ENCODE measurements at places on chromosomes 5 and 9.

GRCh38 chr5:121271546-121271945, 580.1 kb upstream of the FTMT start:
- no peak for DNase-seq

DNA sequence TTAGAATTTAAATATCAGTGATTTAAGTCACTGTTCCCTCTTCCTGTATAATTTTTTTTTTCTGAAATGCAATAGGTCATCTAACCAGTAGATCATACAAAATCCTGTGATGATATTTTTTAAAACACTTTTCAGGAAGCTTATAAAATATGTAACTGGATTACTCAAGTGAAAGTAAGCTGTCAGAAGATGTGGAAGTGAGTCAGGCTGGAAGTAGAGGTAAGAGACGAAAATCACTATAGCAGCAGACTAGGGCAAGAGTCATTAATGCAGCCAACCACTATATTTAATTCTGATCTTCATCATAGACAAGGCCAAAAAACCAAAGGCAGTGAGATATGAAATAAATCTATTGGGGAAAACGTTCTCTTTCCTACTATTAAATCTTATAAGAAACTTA, 65.7 kb upstream of the C6 start:
- no peak for DNase-seq

GRCh38 chr5:149313151-149313841, 32.0 kb upstream of the GRPEL2 start:
- no peak for DNase-seq

DNA sequence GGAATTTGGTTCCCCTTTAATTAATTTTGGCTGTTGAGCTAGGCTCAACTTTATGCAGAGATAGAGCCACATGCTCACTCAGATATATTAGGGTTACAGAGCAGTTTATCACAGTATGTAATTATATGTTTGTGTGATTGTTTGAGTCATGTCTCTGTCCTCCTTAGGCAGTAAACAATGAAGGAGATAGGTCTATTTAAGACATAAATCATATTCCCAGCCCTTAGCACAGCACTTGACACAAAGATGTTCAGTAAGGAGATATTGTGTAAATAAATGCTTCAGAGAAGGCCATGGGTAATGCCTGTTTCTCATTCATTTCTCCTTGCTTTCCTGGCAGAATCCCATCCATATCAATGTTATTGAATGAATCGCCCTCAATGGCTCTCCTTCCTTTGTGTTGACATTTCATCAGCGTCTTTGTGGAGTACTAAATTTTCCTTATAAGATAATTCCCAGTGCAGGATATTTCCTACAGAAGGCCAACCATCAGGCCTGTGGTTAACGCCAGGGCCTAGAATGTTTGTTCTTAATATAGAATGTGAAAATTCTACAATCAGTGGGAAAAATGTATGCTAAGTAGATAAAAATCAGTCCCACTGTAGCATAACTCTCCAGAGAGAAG, 408.0 kb downstream of the EBF1 start:
- no peak for DNase-seq

GRCh38 chr5:35440409-35440808, 177.3 kb upstream of the SPEF2 start:
- no peak for DNase-seq

GRCh38 chr9:92048924-92049625, 66.1 kb downstream of the SPTLC1 start:
- no peak for DNase-seq

- DNase-seq, result no peak
These were observed 3.7 kb downstream of the PIK3R1 start for GRCh38 chr5:68219161-68219816.

DNA sequence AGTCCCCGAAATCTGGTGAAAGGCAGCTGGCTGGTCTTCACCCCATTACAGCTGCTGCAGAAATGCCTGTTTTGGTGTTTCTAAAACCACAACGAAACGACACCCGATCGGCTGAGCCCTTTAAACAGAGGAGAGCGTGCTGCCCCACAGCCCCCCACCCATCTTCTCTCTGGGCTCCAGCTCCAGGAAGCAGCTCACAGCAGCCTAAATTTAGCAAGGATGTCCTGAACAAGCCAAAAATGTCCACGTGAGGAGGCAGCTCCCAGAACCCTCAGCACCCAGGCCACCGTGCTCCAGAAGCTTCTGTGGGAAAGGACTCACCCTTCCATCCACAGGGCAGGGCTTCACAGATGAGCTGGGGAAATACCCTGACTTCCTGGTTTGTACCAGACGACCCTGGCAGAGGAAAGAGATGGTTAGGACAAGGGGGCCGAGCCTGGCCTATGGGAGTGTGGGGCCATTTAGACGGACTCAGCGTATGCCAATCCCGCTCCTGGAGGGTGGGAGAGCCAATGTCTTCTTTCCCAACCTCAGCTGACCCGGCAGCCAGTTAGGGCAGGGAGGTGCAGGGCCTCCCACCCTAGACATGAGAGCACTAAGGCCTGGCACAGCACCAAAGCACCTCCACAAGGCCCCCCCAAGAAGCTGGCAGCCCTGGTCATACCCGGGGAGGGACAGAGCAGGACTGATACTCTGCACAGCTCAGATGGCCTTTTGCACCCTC, 39.1 kb upstream of the SARDH start:
- no peak for DNase-seq

GRCh38 chr9:123326662-123327093, 29.3 kb upstream of the CRB2 start:
- no peak for DNase-seq

GRCh38 chr5:18329328-18329727, 695.1 kb downstream of the TAF11L14 start:
- peak; percentile 35 for DNase-seq

- no peak for DNase-seq
These were observed at the start of gene PALM2AKAP2 for GRCh38 chr9:109779711-109780452. Gene PALM2AKAP2, plus strand, starts transcription at chr9:109780198. Its CDS starts 291 bp downstream, at chr9:109780489.

GRCh38 chr5:38723426-38723825, 122.4 kb upstream of the OSMR start:
- no peak for DNase-seq

DNA sequence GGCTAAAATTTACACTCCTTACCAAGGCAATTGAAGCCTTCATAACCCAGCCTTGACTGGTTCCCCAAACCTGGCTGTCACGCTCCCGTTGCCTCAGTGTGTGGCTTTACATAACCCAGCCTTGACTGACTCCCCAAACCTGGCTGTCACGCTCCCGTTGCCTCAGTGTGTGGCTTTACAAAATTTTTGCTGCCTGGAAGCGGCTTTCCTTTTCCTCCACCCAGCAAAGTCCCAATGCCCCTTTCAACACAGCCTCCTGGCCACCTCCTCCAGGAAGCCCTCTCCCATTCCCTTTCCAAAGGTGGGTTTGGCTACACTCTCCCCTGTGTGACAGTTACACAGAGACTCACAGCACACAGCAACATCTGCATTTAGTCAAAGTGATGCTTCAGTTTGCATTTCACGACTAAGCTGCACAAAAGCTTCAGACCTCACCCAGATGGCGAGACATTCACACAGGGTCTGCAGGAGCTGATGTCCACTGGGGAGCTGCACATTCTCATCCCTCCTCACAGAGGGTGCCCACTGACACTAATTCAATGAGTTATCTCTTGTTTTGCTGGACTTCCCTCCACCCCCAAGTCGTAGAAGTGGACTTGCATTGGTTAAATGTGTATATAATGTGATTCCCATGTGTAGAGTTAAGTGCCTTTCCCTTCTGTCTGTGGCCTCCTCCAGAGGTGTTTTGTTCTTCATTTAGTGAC, 156.6 kb upstream of the PHYKPL start:
- DNase-seq, result no peak

DNA sequence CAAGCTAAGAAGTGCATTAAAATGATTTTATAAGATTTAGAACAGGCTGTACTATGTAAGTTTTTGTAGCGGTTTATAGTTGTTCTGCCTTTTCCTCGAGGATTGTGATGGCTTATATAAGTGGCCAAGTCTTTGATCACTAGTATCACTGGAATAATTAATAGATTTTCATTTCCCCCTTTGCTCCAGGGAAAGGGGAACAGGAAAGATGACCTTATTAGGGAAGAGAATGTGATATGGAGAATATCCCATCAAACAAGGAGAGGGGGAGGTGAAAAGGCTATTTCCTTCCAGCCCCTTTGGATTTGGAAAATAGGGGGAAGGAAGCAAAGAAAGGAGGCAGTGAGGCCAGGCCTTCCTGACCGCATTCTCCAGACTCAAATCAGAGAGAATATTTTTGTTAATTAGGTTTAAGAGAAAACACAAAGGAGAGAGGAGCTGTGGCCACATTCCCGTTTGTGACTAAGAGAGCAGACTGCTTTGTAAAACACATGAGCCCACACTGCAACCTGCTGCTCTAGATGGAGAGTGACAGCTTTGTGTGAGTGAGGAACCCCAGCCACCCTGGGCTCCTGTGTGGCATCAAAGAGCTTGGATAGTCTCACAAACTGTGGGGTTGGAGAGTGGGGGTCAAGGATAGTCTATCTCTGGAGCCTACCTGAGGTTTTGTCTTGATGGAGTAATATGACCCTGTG, 359.5 kb downstream of the DTWD2 start:
- no peak for DNase-seq

- no peak for DNase-seq
These were observed 36.2 kb downstream of the PLAC8L1 start for GRCh38 chr5:146068977-146069779.

DNA sequence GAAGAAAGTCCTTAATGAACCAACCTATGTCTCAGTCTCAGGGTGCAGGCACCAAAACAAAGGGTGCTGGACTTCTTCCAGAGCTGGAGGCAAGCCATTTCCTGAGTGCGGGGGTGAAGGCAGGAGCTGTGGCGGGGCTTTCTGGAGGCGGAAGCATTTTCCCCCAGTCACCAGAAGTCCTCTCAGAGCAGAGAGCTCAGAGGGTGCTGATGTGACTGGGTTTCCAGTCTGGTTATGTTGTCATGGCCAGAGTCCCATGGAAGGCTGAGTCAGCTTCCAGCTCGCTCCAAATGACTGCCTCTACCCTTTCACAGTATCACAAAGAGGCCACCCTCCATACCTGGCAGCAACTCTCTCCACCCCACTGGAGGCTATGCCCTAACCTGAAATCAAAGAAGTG, 86.0 kb downstream of the TRPC7 start:
- DNase-seq, result no peak

DNA sequence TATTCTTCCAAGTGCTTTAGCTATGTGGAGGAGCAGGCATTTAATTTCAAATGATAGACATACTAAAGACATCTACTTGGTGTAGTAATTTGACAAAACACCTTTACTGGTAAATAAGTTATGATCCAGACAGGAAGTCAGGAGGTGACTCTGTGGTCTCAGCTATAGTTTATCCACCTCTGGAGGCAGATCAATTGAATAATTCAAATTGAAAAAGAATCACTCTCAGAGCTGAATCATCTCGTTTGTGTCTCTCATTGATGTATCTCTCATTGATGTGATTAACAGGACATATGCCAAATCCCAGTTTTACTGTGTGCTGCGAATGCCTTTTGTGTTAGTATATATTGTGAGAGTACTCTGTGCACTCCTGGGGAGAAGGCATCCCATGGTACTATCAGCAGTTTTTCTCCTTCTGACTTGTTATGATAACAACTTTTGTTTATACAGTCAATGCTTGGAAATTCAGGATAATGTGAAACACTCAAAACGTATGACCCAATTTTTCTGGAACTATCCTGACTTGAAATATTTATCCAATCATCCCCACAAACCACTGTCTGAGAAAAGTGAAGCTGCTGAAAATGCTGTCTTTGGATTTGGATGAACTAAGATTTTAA, 48.5 kb upstream of the DAB2 start:
- no peak for DNase-seq

DNA sequence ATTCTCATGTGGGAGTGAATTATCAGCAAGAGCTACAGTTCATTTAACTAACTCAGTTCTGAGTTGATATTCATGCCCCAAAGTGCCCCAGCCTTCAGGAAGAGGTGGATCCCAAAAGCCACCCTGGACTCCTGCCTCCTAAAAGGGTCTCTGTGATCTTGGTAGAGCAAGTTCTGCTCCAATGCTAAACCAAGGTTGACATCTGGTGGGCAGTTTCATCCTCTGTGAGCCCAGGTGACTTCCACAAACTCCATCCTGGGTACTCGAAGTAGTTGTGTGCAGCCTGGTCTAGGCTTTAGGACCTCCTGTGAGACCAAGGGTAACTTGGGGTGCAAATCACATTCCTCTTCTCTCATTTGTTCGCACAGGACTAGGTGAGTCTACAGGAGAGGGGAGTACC, 816.8 kb downstream of the MTRR start:
- DNase-seq, result no peak

GRCh38 chr5:8034852-8035251, 165.9 kb downstream of the MTRR start:
- no peak for DNase-seq

GRCh38 chr9:134177624-134178393, 13.4 kb upstream of the RNU6ATAC start:
- no peak for DNase-seq

- DNase-seq, result no peak
These were observed 26.9 kb downstream of the PBX3 start for GRCh38 chr9:125774106-125774505.

- DNase-seq, result no peak
These were observed 259.5 kb downstream of the EDIL3 start for GRCh38 chr5:84125216-84125615.

- no peak for DNase-seq
These were observed 70.4 kb downstream of the TEX10 start for GRCh38 chr9:100282388-100282719.

GRCh38 chr5:81718300-81718699, 32.6 kb downstream of the SSBP2 start:
- DNase-seq, result no peak

DNA sequence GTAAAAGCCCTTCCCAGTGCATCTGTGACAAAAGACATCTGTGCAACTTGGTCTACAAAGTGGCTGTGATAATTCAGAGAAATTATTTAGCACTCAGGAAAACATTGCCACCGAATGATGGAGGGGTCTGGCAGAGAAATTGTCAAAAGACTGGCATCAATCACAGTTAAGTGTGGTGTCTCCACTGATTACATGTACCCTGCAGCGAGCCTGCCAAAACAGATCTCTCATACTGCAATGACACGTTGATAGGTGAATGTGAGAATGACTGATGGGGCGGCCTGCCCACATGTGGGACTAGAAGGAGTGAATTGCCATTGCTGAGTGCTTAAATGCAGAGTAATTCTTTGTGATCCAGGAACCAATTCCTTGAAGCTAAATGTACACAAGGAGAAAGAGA, 136.4 kb upstream of the PCSK5 start:
- no peak for DNase-seq

GRCh38 chr5:143118222-143118621, 285.3 kb downstream of the NR3C1 start:
- DNase-seq, result no peak

- DNase-seq, result no peak
These were observed 119.6 kb upstream of the S1PR3 start for GRCh38 chr9:88871669-88872068.

DNA sequence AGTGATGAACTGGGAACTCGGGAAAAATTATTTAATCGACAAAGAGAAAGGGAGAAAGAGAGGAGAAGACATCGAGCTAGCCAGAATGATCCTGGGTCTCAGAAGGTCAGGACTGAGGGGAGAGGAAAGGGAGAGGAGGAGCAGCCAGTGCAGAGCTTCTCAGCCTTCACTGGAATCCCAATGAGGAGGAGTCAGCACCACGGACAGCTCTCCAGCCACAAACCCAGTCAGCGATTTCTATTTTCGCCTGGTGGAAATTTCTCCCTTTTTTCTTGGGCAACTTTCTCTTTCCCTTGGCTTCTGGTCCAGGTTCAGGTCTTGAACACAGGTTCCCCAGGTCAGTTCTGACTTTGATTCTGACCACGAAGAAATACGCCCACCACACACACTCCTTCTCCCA, 1.6 kb upstream of the BRINP1 start:
- DNase-seq, result no peak
